Sigmoid colon (tissue), 7 donors: ENCODE measurements at places on chromosomes 12 and 14. TPM values are rescaled to one million over a fixed set of nuclear protein-coding genes. Genes with fewer than 3 reads are reported as not detected.

Gene ASIC1
- total RNA-seq, result 5.7 TPM

Gene PFKM
- total RNA-seq, result 59.2 TPM

Gene LARP4
- total RNA-seq, result 56.7 TPM

- H3K27me3 ChIP-seq, result no peaks in the 10 kb centered on the region
- H3K36me3 ChIP-seq, result no peaks in the 10 kb centered on the region
- H3K4me1 ChIP-seq, result peaks cover 20% of the 10 kb centered on the region
Measured at GRCh38 chr14:101947577-101947903, 16.8 kb upstream of the DYNC1H1 start.

GRCh38 chr14:86050072-86050683, 520.2 kb downstream of the FLRT2 start:
- no peak overlapping the region for H3K4me3 ChIP-seq
- H3K36me3 ChIP-seq, result no peaks in the 10 kb centered on the region
- DNase-seq, result no peak
- no peak overlapping the region for H3K27ac ChIP-seq

DNA sequence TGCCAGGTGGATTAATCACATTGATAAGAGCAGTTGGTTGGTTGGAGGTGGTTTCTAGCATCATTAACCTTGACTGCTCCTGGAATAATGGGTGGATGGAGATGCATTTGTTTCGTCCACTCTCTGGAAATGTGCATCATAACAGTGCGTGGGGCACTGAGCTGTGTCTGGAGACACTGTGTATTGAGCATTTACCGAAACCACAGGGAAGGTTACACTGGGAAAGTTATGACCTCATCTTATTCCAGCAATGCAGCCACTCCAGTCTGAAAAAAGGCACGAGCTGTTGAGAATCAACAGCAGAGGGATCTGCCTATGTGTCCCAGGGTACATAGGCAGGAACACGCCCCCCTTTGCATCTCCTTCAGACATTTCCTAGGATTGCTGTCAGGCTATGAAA, 27.2 kb downstream of the RNFT2 start:
- H3K36me3 ChIP-seq, result no peaks in the 10 kb centered on the region
- H3K4me1 ChIP-seq, result no peaks in the 10 kb centered on the region
- no peak overlapping the region for H3K4me3 ChIP-seq
- no peak overlapping the region for H3K27ac ChIP-seq
